CD4-positive, alpha-beta T cell treated with Interleukin-2 at 100 ng/mL for 4 hours (primary cell): ENCODE measurements at places on chromosomes 2 and 18.

DNA sequence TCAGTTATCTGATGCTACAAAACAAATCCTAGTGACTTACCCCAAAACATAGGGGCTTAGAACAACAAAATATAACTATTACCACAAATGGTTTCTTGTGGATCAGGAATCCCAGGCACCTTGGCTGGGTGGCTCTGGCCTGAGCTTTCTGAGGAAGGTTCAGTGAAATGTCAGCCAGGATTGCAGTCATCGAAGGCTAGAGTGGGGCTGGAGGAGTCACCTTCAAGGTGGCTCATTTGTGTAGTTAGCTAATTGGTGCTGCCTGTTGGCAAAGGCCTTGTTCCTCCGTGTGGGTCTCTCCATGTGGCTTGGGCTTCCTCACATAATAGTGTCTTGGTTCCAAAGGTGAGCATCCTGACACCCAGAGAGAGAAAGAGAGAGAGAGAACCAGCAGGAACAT is 57.4 kb downstream of the COPS8 start:
- no peak for DNase-seq

DNA sequence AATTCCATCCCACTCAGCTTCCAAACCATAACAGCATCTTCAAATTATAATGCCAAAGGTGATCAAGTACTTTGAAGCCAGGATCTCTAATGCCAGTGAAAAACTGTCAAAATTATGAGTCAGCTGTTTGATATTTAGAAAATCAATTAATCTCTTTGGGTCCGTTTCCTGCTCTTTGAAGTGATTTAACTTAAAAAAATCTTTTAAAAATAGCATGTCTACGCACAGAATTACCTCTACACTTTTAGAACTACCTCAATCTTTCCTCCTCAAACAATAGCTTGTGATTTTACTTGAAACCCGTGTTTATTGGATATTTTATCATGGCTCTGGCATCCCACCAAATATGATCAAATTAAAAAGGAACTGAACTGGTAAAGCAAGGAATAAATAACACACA is 31.3 kb upstream of the TANK start:
- no peak for DNase-seq

DNA sequence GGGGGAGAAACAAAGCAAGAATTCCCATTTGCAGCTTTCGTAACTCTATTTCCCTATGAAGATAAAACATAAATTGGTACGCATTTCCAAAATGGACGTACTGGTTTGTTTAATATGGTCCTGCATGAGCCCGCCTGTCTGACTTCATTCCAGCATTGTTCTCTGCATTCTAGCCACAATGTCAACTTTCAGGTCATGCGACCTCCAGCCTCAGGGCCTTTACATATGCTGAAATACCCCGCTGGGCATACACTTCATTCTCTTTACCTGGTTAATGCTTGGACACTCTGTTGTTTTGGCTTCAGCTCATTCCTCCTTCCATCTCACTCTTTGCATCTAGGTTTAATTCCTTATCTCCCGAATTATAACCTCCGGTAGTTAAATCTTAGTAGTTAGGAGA is 103.7 kb upstream of the DNMT3A start:
- DNase-seq = no peak

GRCh38 chr2:119575439-119575838 is 31.2 kb downstream of the CFAP221 start:
- DNase-seq = no peak

GRCh38 chr2:235752846-235753245 is 259.0 kb downstream of the AGAP1 start:
- no peak for DNase-seq

DNA sequence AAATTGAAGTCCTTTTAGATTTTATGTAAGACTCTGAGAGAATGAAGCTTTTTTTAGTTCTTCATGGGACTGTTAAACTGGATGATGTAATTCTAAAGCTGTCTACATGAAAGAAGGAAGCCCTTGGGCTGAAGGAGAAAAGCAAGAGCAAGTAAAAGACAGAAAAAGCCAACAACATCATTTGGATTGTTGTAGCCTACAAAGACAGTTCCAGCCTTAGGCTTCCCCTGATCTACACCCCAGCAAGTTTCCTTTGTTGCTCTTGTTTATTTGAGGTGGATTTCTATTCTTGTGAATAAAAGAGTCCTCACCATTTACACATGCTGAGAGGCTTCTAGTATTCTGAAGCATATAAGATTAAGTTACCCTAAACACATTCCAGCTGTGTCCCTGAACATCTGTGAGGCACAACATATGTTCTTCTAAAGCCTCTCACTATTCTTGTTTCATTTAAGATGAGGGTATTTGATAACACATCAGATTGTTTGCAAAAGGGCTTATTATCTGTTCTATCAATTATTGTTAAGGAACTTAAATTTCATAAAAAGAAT is 377.8 kb downstream of the LNPK start:
- DNase-seq = no peak

- no peak for DNase-seq
Observed at GRCh38 chr2:178008636-178009289, 63.8 kb downstream of the PDE11A start.

GRCh38 chr2:64987956-64988419 is 1.2 kb upstream of the SLC1A4 start:
- DNase-seq = no peak

DNA sequence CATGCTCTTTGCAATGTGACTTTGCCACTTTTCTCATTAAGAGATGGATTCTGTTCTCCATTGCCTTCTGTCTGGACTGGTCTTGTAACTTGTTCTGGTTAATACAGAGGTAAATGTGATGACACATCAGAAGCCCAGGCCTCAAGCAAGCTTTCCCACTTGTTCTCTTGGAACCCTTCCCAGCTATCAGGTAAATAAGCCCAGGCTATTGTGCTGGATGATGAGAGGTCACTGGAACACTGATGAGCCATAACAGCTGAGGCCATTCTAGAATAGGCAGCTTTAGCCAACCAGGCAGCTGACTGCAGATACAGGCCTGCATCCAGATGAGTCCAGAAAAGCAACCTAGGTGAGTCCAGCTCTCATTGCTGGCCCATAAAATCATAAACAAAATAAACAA is 1007.0 kb upstream of the ACVR2A start:
- no peak for DNase-seq
